Prostate gland (tissue), 2 donors: ENCODE measurements at places on chromosomes 1 and 21. TPM values are rescaled to one million over a fixed set of nuclear protein-coding genes. Genes with fewer than 3 reads are reported as not detected.

The MTARC2 gene
- 22.2 TPM for total RNA-seq

The CFHR1 gene
- total RNA-seq = not detected

The GBP4 gene
- total RNA-seq = 6.1 TPM

The C1orf94 gene
- not detected for total RNA-seq

The RNU1-1 gene
- under 0.01 TPM for total RNA-seq

The RAB4A gene
- 106 TPM for total RNA-seq

The GUCA2A gene
- total RNA-seq = not detected

The LCE2B gene
- total RNA-seq = not detected

The GJA8 gene
- 1.1 TPM for total RNA-seq

The PDZK1IP1 gene
- 36.1 TPM for total RNA-seq

The SLC45A3 gene
- 505 TPM for total RNA-seq

The CLCA4 gene
- 0.80 TPM for total RNA-seq

The JUN gene
- total RNA-seq = 303 TPM

The PCAT6 gene
- total RNA-seq = 9.0 TPM

The EIF3I gene
- 158 TPM for total RNA-seq

The PSMD4 gene
- total RNA-seq = 96.1 TPM

The TLR5 gene
- 7.4 TPM for total RNA-seq

The CTSK gene
- total RNA-seq = 6.6 TPM

The LCE1D gene
- not detected for total RNA-seq

The RNF2 gene
- 33.1 TPM for total RNA-seq

The PGLYRP3 gene
- not detected for total RNA-seq

The PRR9 gene
- not detected for total RNA-seq

The OR2G6 gene
- 0.34 TPM for total RNA-seq

The AMY1C gene
- not detected for total RNA-seq

The GJC2 gene
- 1.9 TPM for total RNA-seq

The UMODL1 gene
- total RNA-seq = 0.57 TPM

The C1orf74 gene
- 6.8 TPM for total RNA-seq

The RCOR3 gene
- 78.3 TPM for total RNA-seq

The SLC66A1 gene
- total RNA-seq = 49.6 TPM

The THEM5 gene
- not detected for total RNA-seq

The OR2T5 gene
- not detected for total RNA-seq

The FAAH gene
- total RNA-seq = 122 TPM

The ARHGAP30 gene
- total RNA-seq = 3.2 TPM

The ZNHIT6 gene
- total RNA-seq = 13.5 TPM

The FCAMR gene
- total RNA-seq = 2.3 TPM

The KAZN gene
- total RNA-seq = 12.7 TPM

The MROH9 gene
- total RNA-seq = not detected

The PTPRU gene
- 49.9 TPM for total RNA-seq

The EPHA10 gene
- 11.8 TPM for total RNA-seq

The CD2 gene
- total RNA-seq = 0.57 TPM

The GBP6 gene
- total RNA-seq = not detected

The GBP7 gene
- total RNA-seq = not detected

The SYCP1 gene
- not detected for total RNA-seq

The OR2L3 gene
- 0.41 TPM for total RNA-seq

The PLA2G2C gene
- 0.23 TPM for total RNA-seq

The TNFRSF9 gene
- not detected for total RNA-seq

The VSIG8 gene
- total RNA-seq = not detected

The KLHDC9 gene
- 24.8 TPM for total RNA-seq

The ATP6V1G3 gene
- total RNA-seq = not detected

The C2CD4D gene
- 2.0 TPM for total RNA-seq

The CAMK2N1 gene
- 17.4 TPM for total RNA-seq

The LDLRAD2 gene
- total RNA-seq = 1.6 TPM

The CD5L gene
- total RNA-seq = not detected

The LRRC71 gene
- 3.7 TPM for total RNA-seq

The NKAIN1 gene
- total RNA-seq = 0.73 TPM

The ADORA3 gene
- total RNA-seq = 2.9 TPM

The KRTAP11-1 gene
- total RNA-seq = 0.68 TPM

The VHLL gene
- 1.1 TPM for total RNA-seq
